ENCODE measurements at places on chromosomes 2 and 18.
A peak's percentile ranks its signal among the peaks of the same experiment; 100 is the strongest.

DNA sequence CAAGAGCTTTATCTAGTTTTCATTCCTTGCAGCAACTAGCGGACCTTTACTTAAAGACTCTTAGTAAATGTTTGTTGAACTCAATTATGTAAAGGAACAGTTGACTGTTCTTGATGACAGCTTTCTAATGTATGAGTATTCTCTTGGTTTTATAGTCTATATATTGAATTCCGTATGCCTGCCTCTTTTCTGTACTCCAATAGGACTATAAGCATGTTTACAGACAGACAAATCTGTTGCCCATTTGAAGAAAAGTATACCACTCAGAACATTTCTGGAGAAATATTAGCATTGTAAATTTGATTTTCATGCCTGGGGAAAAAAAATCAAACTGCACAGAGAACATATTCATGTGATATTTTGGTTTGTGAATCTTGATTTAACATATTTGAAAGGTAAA lies 109.5 kb downstream of the LRRTM1 start:
- no peak for DNase-seq

DNA sequence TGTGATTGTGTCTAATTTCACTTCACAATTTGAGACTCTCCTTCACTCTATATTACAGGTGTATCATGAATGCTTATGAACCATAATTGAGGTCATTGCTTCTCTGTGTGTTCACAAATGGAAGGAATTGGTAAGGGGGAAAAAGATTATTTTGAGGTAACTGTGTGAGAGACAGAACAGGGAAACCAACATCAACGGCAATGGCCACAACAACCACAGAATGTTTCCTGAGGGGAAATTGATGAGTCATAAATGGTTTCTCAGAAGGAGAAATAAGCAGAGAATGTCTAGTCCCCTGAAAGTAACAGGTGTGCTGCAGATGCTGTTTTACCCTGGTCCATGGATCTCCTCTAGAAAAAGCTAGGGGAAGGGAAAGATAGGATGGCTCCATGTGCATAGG lies 361.2 kb upstream of the GALNT5 start:
- DNase-seq: no peak

- no peak for DNase-seq
Observed at GRCh38 chr2:66577321-66578053, 142.6 kb downstream of the MEIS1 start.

DNA sequence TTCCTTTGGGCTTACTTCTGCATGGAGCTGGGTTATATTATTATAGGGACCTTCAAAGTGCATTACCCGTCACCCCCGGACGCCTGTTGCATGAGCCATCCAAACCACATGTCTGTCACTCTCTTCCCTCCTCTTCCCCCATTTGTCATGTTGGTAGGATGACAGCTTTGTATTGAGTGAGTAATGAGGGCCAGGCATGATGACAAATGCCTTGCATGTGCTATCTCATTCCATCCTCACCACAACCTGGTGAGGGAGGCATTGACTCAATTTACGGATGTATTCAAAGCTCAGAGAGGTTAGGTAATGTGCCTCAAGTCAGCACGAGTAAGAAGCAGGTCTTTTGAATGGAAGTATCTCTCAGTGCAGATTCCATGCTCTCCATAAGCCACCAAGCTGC lies 510.5 kb upstream of the TNP1 start:
- peak; percentile 3 for DNase-seq

GRCh38 chr2:37390777-37391176 lies 46.3 kb downstream of the QPCT start:
- DNase-seq: no peak

- DNase-seq: no peak
Observed at GRCh38 chr2:3426615-3427014, 47.1 kb downstream of the TRAPPC12 start.

DNA sequence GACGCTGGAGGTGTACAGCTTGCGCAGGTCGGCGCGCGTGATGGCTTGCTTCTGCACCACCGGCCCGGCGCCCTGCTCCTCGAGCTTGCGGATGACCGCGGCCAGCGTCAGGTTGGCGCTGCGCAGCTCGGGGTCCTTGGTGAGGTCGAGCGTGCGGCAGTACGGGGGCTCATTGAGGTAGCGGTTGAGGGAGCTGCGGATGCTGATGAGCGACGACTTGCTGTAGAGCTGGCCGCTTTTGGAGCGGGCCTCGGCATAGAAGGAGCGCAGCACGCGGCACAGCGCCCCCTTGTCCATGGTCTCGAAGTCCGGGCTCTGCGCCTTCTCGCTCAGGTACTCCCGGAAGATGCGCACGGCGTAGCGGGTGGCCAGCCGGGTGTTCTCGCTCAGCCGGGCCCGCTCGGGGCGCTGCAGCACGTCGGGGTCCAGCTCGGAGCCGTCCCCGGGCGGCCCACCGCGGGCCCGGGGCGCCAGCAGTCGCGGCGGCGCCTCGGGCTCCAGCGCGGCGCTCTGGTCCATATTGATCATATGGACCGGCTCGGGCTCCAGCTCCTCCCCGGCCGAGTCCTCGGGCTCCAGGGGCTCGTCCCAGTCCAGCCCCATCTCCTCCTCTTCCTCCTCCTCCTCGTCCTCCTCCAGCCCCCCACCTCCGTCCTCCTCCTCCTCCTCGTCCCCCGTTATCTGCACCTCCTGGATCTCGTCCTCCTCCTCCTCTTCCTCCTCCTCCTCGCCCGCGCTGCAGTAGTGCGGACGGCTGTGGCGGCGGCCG lies 523 bp downstream of the KCTD1 start:
- DNase-seq: peak; percentile 50

GRCh38 chr2:24652265-24653182 lies 140.7 kb downstream of the PTRHD1 start:
- no peak for DNase-seq

DNA sequence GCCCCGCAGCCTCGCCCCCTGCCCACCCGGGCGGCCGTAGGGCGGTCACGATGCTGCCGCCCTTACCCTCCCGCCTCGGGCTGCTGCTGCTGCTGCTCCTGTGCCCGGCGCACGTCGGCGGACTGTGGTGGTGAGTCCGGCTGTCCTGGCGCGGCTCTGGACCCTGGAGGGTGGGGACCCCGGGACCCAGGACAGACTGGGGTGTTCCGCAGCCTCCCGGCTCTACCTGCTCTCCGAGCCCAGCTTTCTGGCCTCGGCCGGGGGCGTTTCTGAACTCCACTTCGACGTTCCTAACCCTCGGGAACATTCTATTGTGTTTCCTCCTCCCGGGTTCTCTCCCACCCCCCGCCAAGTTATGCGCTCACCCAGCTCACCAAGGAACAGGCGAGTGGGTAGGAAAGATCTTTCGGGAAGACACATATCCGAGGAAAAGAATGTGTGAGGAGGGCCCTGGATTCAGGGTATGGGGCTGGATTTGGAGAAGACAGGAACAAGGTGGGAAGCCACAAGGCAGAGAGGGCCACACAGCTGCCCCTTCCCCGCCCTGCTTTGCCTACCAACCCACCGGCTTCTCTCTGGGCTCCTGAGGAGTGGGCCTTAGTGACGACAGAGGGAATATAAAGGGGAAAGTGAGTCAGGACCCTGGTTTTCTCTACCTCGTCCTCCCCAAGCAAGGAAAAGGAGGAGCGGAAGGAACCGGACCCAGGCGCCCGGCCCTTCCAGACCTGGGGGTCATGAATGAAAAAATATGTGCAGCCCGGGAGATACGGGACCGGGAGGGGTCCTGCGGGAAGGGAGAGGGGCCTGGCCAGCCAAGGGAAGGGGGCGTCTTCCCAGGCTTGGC lies 605 bp downstream of the WNT6 start:
- DNase-seq: no peak

- no peak for DNase-seq
Observed at GRCh38 chr2:17232776-17233556, 285.3 kb downstream of the RAD51AP2 start.

GRCh38 chr2:96701636-96702035 lies 38.2 kb downstream of the LMAN2L start:
- no peak for DNase-seq

DNA sequence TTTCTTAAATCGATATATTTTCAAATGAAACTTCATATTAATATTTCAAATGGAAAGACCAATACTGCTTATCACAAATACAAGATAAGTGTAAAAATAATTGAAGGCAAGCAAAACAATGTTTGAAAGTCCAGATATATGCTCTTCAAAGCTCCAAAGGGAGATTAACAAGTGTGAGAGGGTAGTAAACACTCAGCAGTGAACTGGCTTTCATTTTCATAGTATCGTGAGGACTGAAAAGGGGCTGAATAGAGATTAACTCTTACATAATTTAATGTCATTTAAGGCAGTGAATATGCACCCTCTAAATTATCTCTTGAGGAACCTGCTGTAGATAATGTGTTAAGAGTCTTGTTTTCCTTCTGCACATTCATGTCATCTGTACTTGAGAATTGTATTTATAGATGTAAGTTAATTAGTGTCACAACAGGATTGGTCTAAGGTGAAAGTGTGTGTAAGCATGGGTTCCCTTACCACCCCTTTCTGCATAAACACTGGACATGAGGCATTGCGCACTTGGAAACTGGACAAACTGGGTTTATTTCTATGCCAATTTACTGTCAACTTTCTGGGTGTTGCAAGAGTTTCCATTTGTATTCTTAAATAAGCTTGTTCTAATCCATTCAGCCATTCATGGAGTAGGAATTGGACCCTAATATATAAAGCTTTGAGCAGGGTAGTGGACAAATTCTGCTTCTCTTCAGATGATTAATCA lies 76.7 kb upstream of the SESTD1 start:
- no peak for DNase-seq

DNA sequence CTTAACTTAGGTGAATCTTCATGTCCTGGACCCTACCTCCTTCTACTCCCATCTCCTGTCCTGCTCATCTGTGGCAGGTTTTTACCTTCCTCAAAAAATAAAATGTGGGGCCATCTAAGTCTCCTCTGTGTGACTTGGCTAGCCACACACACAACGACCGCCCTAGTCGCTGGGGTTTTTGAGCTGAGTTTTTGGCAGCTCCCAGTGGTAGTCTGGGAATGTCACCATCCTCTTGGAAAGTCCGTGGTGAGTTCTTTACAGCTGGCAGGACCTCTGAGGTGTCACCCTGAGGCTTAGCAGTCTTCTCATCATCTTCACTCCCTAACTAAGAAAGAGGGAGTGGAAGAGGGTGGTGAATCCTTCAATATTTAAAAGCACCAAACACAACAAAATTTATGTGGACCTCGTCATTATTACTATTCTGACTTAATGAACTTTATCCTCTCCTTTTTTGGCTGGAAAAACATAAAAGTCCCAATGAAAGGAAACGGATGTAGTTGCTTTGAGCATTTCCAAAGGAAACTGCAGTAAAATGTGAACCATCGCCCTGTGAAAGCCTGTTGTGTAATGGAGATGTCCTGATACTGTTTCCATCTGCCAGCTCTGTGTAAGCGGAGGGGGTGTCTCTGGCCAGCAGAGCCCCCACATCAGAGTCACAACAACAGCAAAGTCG lies 78.6 kb downstream of the VAPA start:
- DNase-seq: no peak

DNA sequence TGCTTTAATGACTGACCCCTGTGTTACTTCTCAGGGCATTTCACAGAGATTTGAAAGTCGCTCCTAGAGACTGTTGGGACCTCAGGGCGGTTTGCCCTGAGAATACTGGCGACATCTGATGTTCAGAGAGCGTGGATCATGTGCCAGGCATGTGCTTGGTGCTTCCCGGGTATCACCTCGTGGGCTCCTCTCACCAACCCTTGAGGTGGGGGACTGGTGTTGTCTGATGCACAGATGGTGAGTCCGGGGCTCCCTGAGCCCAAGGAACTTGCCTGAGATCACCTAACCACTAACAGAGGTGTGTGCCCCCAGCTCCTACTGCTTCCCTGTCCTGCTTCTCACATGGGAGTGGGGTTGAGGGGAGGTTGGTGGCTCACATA lies 16.2 kb downstream of the ATOH8 start:
- DNase-seq: no peak

DNA sequence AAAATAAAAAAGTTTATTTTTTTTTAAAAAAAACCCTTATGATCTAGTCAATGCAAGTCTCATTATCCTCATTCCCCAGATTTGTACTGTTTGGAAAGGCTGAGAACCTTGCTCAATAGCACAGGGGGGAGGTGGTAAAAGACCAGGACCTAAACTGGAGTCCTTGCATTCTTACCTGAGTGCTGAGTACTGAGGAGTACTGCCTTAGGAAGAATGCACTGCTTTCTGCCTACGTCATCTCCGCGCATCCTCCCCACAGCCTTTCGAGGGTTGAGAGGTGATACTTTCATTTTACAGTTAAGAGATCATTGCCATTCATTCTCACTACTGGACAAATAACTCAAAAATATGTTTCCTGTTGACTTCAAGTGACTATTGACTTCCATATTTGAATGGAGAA lies 73.8 kb downstream of the MAP3K20 start:
- DNase-seq: peak; percentile 21

- no peak for DNase-seq
Observed at GRCh38 chr2:82256983-82257632, 1952.6 kb upstream of the LRRTM1 start.

DNA sequence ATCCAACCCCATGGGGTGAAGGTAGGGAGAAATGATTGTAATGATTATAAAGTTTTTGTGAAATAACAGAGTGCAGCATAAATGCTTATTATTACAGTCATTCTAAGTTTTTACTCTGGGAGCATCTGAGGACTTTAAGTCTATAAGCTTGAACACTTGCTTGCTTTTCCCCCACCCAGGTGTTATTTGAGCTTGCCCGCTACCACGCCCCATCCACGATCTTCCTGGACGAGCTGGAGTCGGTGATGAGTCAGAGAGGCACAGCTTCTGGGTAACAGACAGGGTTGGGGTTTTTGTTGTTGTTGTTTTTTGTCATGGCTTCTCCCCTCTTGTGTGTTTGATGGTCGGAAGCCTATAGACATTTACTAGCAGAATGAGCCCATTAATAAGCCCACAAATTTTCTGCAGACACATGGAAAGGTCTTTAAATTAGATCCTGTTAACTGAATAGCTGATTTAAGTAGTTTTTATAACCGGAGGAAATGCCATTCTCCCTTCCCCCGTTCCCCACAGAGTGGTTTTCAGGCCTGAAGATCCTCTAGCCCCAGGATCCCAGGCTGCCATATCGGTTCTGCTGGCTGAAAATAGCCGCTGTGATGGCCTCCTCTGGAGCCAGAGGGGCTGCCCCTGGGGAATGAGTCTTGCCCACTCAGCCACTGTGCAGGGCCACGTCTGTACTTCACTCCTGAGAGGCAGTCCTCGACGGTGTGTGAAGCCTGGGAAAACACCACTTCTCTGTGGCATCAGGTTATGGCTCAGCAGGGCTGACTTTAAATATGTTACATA lies 39.9 kb upstream of the ELOA2 start:
- DNase-seq: no peak

DNA sequence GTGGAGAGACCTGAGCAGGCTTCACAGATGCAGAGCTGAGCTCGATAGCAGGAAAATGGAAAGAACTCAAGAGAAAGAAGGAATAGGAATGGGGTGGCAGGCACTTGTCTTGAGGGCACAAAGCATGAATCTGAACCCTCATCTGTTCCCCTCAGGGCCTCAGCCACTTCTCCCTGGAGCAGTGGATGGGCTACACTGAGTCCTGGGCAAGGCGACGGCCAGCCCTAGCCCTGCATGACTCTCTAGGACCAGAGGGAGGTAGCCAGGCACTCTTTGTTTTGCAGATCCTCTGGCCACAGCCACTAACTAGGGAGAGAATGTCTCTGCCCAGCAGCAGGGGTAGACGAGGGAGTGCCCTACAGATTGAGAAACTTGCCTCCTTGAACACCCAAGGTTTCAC lies 3.4 kb upstream of the TEX51 start:
- DNase-seq: no peak
